ENCODE measurements at places on chromosomes 12 and 14.

DNA sequence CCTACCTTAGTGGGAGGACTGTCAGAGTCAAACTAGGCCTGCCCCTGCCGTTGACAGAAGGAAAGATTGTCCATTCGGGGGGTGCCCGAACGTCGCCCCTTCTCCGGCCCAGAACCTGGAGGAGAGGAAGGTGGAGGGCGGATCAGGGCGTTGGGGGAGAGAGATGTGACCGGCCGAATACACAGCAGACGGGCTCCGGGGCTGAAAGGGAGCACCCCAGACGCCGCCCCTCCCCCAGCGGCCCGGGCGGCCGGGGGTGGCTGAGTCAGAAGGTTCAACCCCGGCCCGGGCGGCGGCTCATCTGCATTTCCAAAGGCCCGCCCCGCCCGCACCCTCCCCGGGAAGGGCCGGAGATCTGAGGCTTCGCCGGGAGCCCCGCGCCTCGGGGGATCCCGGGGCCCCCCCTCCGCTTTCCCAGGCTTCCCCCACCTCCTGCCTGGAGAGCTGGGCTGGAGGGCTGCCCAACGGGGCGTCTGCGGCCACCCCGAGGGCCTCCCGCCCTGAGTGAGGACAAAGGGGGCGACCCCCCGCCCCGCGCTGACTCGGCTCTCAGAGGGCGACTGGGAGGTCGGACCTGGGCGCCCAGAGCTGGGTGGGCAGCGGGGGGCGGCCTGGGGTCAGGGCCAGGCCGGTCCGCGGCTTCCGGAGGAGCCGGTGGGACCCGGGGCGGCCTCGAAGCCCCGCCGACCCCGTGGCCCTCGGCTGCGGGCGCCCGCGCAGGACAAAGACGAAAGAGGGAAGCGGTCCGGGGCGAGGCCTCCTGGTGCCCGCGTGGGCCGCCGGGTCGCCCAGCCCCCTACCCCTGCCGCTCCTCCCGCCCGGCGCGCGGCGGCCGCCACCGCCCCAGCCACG lies 3.7 kb upstream of the SETD1B start:
- DNase-seq, result peak; percentile 82

- no peak for DNase-seq
These were observed 449.4 kb upstream of the PRICKLE1 start for GRCh38 chr12:43038991-43039390.

DNA sequence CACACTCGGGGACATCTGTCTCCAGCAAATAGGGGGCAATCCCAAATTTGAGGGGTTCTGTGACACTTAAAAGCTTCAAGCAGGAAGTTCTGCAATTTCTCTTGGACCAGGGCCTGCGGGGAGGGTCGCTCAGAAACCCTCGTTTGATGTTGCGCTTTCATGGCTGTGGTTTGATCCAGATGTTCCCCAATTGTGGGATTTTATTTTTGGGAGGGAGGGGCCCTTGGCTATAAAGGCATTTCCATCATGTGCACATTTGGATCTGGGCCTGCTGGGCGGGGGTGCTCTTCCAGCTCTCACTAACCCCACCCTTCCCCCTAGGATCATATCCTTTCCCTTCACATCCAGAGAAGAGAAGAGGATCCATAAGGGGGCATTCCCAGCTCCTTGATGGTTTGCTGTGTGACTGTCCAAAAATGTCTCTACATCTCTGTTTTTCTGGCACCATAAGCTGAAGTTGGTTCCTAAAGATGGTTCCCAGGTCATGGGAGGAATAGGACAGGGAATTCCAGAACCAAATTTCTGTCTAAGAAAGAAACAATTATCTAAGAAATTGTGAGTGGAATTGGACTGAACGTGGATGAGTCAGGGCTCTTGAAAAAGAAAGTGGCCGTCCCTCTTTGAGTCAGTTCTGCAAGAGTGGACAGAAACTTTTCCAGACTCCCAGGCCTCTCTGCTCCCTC lies 47.2 kb downstream of the SMUG1 start:
- no peak for DNase-seq

GRCh38 chr12:27001663-27002062 lies 12.5 kb downstream of the TM7SF3 start:
- DNase-seq, result no peak

DNA sequence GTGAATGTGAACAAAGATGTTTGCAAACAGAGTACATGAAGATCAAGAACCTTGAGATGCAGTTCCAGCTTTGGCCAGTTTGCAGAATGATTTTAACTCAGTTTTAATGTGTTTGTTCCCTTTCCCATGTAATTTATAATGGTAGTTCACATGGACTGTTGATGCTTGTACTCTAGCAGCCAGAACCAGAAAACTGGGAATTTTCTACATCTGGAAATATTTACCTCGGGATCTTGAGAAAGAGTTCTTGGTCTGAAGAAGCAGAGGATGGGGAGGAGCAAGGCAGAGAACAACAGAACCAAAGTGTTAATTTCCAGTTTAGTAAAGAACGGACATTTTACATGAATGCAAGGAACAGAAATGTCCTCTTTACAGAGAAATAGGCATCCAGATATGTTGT lies 37.0 kb upstream of the PMCH start:
- no peak for DNase-seq

- DNase-seq, result peak; percentile 78
These were observed 18.8 kb downstream of the SOCS2 start for GRCh38 chr12:93591137-93591868.

DNA sequence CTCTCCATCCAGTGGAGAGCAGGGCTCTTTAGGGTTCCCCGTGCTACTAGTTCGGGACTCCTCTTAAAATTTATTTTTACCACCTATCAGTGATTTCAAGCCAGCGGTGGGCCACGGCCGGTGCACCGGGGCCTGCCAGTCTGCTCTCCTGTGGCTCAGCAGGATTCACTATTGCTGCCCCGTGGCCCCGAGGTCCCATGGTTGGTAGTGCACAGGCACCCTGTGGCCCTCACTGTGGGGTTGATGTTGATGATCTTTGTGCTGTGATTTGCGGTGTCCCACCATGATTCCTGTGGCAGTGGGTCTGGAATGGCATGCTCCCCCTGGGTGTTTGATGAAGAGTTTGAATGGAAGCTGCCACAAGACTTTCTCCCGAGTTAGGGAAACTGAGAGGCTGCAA lies 12.6 kb upstream of the MEG3 start:
- no peak for DNase-seq

DNA sequence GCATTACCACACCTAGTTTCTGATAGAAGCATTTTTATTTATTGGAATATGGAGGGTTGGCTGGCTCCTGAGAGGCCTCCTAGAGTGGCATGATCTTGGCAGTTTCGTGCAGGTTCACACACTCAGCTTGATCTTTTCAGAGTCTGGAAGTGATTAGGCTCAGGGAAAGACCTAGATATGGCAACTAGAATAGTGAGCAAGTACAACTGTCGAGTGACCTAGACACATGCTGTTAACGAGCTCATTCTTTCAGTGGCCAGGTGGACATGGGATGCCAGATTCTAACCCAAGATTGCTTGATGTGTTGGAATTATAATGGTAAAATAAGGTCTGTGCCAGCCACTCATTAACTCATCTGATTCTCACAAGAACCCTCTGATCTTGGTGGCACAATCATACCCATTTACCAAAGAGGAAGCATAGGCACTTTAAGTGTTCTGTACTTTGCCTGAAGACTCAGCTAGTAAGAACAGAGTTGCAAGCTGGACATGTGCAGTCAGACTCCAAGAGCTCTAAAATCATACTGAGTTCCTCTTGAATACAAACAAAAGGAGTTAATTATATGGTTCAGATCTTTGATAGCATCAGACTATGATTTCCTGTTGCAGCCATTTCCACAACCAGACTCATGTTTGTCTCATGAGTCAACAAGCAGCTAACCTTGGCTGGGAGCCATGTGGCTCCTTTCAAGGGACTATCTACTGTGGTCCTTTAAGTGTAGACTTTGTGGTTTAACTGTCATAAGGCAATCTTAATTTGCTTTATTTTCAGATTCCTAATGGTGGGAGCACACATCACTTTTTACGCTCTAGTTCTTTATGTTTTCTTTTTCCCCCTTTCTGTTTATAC lies 144.2 kb downstream of the PLEKHA5 start:
- no peak for DNase-seq

DNA sequence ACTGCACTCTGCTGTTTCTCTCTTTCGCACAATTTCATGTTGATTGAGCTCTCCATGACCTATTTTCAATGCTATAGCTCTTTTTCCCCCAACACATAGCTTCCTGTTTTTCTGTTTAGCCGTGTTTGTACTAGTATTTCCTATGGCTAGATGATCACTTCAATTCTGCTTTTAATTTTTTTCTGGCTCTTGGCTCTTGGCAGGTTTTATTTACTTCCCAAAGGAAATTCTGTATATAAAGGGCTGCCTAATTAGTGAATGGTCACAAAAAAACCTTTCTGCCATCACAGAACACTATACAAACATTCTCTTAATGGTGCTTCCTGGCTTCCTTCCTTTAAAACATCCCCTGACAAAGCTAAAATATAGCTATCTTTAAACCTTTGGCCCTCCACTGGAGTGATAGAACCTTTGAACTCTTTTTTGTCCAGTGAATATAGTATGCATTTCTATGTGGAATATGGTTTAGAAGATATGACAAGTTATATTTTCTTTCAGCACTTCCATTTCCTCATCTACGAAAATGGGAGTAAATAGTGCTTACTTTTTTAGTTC lies 88.2 kb downstream of the RASSF9 start:
- no peak for DNase-seq

GRCh38 chr14:93744176-93744575 lies 44.1 kb downstream of the PRIMA1 start:
- no peak for DNase-seq

GRCh38 chr12:112514926-112515642 lies 96.3 kb downstream of the PTPN11 start:
- no peak for DNase-seq

- DNase-seq, result peak; percentile 55
These were observed 18.2 kb upstream of the STRAP start for GRCh38 chr12:15863984-15864383.

GRCh38 chr12:101551362-101552114 lies 43.2 kb upstream of the MYBPC1 start:
- no peak for DNase-seq

GRCh38 chr12:64583771-64584421 lies 26.4 kb upstream of the RASSF3 start:
- DNase-seq, result peak; percentile 13

- DNase-seq, result no peak
These were observed 37.0 kb upstream of the OTX2 start for GRCh38 chr14:56846970-56847930.

GRCh38 chr14:99790201-99790977 lies 2.8 kb upstream of the EML1 start:
- no peak for DNase-seq

DNA sequence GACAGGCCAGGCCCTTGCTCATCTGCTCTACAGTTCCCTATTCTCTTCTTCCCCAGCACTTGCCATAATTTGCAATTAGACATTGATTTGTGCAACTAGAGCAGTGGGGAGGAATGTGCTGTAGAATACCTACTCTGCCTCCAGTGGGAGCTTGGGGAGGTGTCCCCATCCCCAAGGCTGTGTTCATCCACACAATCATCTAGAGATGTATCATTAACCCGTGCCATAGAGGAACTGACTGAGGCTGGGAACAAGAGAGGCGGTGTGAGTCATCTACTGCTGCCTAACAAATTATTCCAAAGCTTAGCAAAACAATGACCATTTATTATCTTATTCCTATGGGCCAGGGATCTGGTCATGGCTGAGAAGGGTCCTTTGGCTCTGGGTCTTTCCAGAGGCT lies 5.1 kb upstream of the OTUB2 start:
- DNase-seq, result no peak

DNA sequence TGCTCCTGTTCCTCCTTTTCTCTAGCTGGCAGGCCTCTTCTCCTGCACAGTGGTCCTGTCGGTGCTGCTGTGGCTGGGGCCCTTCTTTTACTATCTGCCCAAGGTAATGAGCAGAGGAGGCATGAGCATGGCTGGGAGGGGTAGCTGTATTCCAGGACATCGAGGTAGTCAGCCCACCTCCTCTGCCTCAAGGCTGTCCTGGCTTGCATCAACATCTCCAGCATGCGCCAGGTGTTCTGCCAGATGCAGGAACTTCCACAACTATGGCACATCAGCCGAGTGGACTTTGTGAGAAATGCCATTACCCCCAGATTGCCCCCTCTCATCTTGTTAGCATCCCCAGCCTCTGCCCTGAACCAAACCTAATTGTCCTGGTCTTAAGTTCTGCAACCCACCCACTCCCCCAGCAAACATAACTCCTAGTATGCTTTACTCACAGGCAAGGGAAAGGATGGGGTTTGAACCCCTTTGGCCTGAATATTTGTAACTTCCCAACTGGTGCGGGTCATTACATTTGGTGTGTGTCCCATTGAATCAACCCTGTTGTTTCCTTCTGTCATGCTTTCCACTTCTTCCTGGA lies 9.1 kb downstream of the B4GALNT1 start:
- DNase-seq, result no peak

DNA sequence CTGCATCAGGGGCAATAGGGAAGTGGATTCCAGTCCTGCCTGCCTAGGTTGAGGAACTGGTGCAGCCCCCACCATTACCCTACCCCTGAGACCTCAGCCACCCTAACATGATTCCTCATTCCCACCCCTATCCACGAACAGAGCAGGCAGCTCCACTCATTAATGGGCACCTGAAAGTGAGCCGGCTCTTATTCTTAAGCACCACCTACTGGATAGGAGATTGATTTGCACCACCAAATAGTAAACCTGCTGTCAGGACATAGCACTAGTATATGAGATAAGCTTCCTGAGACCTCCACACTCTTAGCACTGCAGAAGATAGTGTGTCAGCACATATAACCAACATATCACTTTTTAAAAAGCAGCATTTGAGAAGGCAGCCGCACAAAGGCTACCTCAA lies 573.2 kb downstream of the SOX5 start:
- no peak for DNase-seq

GRCh38 chr14:22210906-22211305 lies 378.1 kb downstream of the DAD1 start:
- DNase-seq, result no peak
